ENCODE measurements at places on chromosomes 6 and 20.
A peak's percentile ranks its signal among the peaks of the same experiment; 100 is the strongest.

DNA sequence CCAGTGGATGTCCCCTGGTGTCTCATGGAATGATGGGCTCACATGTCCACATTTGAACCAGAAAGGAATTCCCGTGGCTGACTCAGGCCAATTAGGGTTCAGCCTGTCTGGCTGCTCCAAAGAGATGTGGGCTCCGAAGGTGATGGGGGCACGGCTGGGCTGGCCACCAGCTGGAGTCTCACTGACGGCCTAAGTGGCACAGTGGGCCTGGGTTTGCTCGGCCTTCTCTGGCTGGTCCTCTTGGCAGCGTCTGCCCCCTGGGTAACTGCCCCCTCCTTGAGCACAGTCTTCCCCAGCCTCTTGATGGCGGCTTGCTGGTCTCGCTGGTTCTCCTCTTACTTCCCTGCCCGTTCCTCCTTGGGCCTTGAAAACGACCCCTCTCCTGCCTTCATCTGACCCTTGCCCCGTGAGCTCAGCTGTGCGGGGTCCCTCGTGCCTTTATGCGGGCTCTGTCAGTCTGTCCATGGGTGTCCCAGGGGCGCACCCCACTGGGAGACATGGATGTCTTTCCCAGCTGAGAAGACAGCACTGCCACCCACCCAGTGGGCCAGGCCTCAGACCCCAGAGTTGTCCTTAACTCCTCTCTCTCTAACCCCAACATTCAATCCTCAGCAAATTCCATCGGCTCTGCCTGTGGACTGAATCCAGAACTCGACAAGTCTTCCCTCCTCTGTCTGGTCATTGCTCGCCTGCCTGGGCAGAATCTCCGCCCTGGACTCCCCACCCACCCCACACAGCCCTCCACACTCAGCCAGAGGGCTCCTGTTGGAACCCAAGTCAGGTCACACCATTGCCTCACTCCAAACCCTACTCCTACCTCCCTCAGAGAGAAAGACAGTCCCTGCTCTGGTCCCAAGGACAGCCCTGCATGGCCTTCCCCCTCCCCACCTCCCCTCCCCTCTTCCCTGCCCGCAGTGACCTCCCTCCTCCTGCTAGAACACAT lies 78.7 kb downstream of the CEBPB start:
- no peak for DNase-seq

GRCh38 chr6:149217466-149217888 lies 100.0 kb upstream of the TAB2 start:
- DNase-seq: peak; percentile 29

DNA sequence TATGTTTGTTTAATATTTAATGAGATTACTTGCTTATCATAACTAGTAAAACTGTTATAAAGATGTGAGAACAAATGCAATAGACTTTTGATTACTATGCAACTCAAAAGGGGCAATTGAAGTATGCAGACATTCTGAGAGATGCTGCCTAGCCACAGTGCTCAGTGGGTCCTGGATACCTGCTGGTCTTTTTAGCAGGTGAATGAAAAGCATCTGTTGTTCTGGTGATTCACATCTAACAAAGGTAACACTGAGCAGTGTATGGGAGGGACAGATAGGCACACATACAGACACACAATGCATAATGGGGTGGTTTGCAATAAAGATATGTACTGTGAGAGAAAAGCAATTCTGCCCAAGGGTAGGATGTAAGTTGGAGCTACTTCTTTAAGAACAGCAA lies 46.9 kb downstream of the OGFRL1 start:
- DNase-seq: no peak

GRCh38 chr20:57175397-57176010 lies 90.9 kb downstream of the BMP7 start:
- DNase-seq: no peak

GRCh38 chr6:161561908-161562307 lies 288.0 kb upstream of the AGPAT4 start:
- no peak for DNase-seq

DNA sequence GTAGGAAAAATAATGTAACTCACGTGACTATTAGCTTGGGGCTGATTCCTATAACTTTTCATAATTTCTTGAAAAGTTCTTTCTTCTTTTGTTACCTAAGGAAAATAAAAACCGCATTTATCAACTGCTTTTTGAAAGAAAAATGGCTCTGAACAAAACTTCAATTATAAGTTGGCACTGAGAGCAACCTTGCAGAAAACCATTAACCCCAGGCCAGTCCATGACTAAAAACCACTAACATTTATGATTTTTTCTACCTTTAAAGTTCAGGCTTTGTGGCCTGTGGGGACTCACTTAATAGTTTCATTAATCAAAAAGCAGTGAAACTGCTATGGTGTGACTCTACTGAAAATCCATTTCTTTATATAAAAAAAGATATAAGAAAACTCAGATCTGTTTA lies 69.1 kb upstream of the SAMHD1 start:
- no peak for DNase-seq

DNA sequence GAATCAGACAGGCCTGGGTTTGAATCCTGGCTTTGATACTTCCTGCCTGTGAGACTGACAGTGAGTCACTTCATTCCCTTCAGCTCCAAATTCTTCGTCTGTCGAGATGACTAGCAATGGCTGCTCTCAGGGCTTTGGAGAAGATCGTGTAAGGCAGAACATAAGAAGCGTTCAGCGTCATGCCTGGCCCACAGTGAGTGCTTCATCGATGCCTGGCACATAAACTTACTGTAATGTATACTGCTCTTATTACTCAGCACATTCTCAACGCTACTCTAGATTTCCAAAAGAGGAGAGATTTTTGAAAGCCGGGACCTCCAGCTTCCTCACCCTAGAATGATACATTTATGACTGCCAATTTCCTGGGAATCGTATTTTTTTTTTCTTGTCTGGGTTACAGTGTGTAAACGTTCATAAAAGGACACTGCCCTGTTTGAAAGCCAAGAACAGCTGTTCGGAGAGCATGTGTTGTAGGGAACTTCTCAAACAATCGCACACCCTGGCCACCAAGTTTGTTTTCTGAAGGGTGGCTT lies 16.2 kb upstream of the BCAS1 start:
- no peak for DNase-seq

Measured in NCI-H2171 treated with DMSO at 0.1 percent for 48 hours (cell line).